ENCODE measurements at places on chromosomes 1 and 21.
A peak's percentile ranks its signal among the peaks of the same experiment; 100 is the strongest.

DNA sequence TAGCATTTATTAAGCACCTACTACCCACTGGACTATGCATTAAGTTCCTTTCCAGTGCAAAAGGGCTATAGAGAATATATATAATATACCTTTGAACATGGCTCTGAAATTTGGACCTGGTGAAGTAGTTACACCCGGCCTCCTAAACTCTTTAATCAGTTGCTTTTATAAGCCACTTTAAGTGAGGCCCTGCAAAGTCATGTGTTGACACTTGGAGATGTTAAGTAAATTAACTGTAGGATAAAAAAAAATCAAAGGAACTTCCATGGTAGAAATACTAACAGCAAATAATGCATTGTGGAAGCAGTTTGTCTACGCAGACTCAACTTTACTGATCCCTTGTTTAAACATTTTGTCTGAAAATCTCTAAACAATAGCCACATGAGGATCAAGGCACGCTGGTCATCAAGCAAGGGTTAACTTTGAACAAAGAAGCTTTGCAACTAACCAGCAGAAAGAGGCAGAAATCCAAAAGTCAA lies 283.9 kb downstream of the VAV3 start:
- DNase-seq, result no peak

- peak; percentile 91 for DNase-seq
Measured at GRCh38 chr1:160144921-160145320, 6.5 kb upstream of the ATP1A4 start.

DNA sequence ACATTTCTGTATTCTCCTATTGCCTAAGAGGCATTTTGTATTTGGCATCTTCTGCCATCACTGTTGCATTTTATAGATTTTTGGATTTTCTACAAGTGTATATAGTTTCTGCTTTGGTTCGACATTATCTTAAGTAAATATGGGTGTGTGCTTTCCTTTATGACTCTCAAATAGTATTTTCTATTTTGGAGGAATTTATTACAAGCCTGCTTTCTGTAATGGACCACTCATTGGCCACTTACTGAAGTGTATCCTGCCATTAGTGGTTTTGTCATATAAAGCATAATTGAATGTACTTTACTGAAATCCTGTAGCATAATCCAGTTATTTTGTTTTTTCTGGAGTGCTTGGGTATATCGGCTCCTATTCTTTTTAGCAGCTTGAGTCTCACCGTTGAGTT lies 184.3 kb downstream of the PATJ start:
- no peak for DNase-seq

GRCh38 chr1:205792481-205792881 lies 17.2 kb upstream of the RAB29 start:
- DNase-seq, result peak; percentile 61

DNA sequence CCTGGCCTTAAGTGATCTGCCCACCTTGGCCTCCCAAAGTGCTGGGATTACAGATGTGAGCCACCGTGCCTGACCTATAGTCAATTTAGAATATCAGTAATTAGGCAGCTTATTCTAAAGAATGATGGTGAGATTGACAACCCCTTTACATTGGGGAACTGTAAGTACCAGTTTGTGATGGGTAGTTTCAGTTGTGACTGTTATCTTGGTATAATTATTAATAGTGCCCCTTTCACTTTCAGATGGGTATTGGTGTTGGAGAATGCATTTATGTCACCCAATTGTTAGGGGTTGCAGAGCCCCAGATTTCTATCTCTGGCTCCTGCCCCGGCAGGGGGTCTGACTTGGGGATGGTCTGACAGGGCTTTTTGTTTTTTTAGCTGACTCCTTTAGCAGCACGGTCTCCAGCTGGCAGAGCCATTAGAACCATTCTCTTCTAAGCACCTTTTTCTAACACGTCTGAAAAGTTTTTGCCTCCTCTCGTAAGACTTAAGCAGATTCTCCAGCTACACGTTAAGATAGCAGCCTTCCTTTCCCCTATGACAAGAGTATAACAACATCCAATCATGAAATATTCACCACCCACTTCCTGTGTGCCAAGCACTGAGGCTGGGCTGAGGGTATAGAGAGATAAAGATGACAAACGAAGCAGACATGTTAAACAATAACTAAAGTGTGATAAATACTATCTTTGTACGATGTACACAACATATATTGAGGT lies 157.8 kb downstream of the SDCCAG8 start:
- DNase-seq, result no peak

DNA sequence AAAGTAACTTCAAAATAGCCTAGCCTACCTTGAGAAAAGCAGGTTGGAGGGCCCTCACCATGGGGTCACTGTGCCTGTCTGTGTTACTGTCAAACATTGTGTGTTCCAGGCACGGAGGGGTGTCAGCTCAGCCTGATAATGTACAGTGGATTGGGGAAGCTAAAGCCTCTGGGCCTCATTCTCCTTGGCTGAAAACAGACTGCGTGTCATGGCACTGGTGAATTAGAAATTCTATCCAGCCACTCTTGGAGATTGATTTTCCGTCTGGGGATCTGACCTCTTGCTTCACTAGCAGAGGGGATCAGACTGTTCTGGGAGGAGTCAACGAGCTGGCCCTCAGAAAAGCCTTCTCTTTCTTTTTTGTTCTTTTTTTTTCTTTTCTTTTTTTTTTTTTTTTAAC lies 123.5 kb upstream of the HOOK1 start:
- DNase-seq, result no peak

GRCh38 chr21:37684547-37684946 lies 231.7 kb downstream of the KCNJ6 start:
- no peak for DNase-seq

- no peak for DNase-seq
Measured at GRCh38 chr1:24749252-24749651, 4.0 kb downstream of the CLIC4 start.

DNA sequence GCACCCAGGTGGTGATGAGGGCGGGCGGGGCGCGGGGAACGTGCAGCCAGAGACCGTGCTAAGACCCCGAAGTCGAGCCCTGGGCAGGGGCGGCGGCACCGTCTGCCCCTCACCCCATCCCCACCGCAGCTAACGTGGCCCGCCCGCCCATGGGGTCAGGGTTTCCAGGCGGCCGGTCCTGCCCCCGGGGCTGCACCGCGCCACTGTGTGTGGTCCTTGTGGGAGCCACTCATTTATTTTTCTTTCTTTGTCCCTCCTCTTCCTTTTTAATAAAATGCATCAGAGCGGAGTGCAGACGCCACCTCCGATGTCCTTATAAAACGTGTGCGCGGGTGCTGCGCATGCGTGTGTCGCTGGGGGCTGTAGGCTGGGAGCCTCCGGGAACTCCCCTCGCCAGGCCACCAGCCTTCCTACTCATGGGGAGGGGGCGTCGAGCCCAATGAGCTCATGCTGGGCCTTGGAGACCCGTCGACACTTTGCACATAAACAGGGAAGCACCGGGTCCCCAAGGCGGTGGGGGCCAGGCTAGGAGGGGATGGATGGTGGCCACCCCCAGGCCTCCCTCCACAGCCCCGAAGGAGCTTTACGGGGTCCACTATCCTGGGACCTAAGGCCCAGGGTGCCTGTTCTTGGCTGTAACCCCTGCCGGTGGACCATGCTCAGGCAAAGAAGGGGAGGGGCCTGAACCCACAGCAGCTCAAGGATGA lies 59.9 kb downstream of the WNT9A start:
- peak; percentile 7 for DNase-seq

GRCh38 chr1:43082740-43083139 lies 89.3 kb downstream of the EBNA1BP2 start:
- no peak for DNase-seq

DNA sequence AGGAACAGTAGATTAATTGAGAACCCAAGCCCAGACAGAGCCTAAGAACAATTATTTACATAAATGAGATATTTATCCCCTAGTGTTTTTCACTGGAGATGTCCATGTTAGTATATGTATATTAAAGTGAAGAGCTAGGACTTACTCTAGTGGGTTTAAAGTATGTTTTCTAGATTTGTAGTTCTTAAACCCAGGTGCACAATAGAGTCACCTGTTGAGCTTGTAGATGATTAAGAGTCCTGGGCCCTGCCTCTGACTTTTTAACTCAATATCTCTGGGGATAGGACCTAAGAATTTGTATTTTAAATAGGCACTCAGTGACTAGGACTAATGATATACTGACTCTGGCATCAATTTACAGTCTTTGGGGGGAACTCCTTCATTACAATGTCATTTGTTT lies 112.8 kb downstream of the DNAH14 start:
- no peak for DNase-seq

GRCh38 chr1:54017979-54018378 lies at the start of gene LDLRAD1:
TSS of gene LDLRAD1 (minus strand) at chr1:54018186. CDS start at chr1:54018112, 74 bp downstream.
- no peak for DNase-seq

DNA sequence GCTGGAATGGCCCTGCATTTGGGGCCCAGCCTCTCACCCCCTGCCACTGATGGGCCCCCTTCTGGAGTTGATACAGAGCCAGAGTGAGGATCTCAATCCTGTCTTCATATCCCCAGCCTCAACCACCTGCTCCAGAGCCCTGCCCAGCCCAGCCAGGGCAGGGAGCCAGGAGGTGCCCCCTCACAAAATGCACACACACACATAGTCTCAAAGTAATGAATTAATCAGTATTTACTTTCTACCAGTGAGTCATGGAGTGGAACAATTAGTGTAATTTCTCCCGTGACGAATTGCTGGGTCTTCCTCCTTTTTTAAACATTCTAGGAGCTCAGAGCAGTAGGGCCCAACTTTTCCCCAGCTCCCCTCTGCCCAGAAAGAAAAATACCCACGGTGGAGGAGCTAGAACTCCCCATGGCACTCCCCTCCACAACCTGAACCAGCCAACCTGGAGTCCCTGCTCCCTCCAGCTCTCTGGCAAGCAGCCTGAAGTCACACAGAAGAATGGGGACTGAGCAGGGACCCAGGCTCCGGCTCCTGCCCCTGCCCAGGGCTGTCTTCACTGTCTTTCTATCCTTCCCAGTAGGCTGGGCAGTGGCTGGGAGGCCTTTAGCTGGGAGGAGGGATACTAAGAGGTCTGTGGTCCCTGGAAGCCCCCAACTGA lies 29.3 kb downstream of the SDC3 start:
- DNase-seq, result peak; percentile 47

- DNase-seq, result no peak
Measured at GRCh38 chr1:109847251-109847650, 63.4 kb upstream of the CSF1 start.

GRCh38 chr1:161171191-161171590 lies 5.0 kb downstream of the PPOX start:
- DNase-seq, result no peak

DNA sequence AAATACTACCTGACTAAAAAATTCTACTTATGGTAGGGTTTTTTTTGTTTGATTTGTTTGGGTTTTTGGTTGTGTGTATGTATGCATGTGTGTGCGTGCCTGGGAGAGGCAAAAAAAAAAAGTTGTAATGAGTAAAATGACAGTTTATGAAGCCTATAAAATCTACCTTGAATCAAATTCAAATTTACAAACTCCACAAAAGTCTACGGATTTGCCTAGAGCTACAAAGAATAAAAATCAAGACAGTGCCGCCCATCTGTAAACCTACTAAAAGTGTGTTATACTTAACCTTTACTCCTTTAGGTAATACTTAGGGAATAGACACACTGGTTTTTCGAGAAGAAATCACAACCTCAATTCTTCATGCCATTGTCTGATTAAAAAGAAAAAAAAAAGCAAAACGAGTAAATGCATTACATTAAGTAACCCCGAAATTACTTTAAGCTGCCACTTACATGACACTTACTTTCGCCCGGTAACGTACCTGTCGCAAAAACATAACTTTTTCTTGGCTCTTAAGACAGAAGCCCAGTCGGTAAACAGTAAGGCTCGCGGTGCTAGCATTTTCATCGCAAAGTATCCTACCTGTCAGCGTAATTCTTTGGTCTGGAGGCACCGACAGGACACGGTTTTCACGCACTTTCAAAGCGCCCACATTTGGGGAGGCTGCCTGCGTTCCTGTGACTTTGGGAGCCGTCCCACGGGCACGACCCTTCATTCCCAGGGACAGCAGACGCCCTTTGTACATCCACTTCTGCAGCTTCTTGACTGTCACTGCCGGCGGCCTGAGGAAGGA lies 951 bp downstream of the SYDE2 start:
- DNase-seq, result no peak

DNA sequence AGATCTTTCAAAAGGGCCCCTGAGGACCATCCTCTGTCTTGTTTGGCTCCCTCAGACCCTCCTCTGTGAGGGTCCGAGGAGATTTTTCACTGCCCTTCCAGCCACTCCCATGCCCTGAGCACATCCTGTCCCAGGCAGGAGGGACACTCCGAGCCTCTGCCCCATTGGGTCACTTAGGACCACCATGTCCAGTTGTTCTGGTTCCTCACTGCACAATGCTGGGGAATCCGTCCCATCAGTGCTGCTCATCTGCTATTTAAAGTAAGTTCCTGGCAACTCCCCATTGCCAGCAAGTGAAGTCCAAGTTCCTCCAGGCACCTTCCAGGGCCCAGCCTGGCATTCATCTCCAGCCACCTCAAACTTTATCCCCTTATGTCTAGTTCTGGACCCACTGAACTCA lies 117.5 kb upstream of the GRIK3 start:
- no peak for DNase-seq
